ENCODE measurements at places on chromosomes 6 and 20.

DNA sequence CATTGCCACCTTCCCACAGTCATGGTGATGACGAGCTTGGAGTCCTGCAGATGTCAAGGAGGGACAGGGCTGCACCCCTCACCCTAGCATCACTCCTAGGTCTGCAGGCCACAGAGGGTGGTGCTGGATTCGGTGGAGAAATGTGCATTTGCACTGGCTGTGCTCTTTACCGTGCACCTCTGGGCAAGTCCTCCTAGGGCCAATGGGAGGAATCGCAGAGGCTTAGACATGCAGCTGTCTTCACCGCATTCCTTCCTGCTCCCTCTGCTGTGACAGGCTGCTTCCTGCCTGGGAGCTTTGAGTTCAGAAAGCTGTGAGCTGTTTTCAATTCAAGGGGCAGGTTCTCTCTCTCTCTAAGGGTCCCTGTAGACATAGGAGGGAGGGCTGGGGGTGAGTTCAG, 85.1 kb downstream of the EDN3 start:
- DNase-seq: no peak

GRCh38 chr6:53530346-53530745, 14.6 kb downstream of the GCLC start:
- DNase-seq: no peak

GRCh38 chr6:3351829-3352524, 93.2 kb downstream of the PSMG4 start:
- no peak for DNase-seq

DNA sequence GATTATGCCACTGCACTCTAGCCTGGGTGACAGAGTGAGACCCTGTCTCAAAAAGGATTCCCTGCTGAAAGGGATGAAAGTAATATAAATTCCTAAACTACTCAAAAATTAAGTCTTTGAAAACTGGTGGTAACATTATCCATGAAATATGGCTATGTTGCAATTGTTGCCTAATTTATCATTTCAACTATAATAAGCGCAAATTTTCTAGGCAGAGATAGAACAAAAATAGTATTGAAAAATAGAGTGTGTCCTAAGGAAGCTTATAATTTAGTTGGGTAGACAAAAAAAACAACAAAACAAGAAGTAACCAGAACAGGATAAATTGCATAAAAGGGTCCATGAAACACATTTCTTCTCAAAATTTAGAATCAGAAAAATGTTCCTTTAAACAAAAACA, 68.0 kb downstream of the FKBP5 start:
- DNase-seq: no peak

GRCh38 chr6:82840571-82840970, 225.1 kb downstream of the UBE3D start:
- DNase-seq: no peak

DNA sequence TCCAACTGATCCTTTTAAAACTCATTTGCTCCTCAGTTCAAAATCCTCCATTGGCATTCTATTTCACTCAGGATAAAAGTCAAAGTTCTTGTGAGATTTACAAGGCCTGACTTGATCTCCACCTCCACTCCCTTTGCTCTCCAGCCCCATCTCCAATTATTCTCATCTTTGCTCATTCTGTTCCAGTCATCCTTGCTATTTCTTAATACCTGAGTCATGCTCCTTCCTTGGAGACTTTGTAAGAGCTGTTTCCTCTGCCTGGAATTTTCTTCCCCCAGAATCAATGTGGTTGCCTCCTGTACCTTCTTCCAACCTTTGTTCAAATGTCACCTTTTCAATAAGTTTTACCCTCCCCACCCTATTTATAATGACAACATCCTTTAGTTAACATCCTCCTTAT, 373.5 kb downstream of the HTR1B start:
- DNase-seq: no peak

DNA sequence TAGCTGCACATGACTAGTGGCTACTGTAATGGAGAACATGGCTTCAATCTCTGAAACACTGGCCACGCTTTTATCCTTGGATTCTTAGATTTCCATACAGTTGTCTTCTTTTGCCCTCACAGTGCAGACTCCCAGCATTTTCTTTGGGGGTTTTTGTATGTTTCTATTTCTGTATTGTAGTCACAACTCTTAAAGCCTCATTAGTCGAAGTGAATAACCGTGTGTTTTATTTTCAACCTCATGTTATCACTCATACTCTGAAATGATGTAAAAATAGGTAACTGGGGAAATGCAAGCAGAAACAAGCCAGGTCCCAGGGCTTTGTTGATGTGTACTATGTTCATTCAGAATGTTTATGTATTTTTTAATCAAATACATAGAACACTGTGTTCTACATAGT, 162.9 kb downstream of the JARID2 start:
- DNase-seq: no peak

GRCh38 chr6:143498428-143498827, 13.1 kb downstream of the FUCA2 start:
- DNase-seq: no peak

Data from NCI-H1048 (cell line).